ENCODE measurements at places on chromosomes 1 and 21.

- DNase-seq: no peak
Measured at GRCh38 chr1:222709700-222710153, 2.6 kb downstream of the AIDA start.

DNA sequence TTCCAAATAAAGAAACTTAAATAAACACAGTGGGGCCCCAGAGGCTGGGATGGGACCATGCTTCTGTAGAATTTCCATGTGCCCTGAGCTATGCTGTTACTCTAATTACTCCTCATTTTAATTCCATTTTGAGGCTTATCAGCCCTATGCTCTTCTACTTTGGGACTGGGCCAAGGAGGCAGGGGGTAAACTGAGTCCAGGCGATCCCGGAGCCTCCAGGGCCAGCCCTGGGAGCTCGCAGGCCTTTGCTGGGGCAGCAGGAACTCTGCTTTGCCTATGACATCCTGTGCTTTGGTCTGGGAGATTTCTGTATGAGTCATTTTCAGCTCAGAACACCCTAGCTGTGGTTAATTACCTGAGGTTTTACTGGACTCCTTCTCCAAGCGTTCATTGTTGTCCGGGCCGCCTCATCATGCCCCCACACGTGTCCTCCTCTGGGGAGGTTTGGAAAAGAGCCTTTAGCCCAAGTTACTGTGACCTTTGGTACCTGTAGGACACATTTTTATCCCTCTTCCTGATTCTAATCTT, 95.7 kb downstream of the RHOU start:
- peak; percentile 66 for DNase-seq

DNA sequence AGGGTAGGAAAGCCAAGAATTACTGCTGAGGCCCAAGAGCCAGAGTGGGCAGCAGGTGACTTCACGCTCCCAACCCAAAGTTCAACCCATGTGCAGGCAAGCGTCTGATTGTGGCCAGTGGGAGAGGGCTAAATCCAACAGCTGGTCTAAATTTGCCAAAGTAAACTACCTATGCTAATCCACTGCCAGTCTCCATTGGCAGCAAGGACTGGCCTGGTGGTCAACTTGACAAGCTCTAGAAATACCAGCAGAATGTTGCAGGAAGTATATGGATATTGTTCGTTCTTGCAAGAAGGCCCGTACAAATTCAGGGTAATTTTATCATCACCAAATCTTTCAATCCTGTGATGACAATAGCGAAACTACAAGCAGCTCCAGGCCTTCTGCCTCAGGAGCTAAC, 1.5 kb downstream of the TMEM63A start:
- DNase-seq: no peak

- no peak for DNase-seq
Measured at GRCh38 chr1:84489766-84490165, 10.7 kb downstream of the RPF1 start.

GRCh38 chr1:163656095-163656759, 334.5 kb downstream of the NUF2 start:
- no peak for DNase-seq

GRCh38 chr21:36466061-36466511, 13.8 kb downstream of the CLDN14 start:
- DNase-seq: no peak

GRCh38 chr1:20578062-20578461, 10.8 kb upstream of the CDA start:
- no peak for DNase-seq

DNA sequence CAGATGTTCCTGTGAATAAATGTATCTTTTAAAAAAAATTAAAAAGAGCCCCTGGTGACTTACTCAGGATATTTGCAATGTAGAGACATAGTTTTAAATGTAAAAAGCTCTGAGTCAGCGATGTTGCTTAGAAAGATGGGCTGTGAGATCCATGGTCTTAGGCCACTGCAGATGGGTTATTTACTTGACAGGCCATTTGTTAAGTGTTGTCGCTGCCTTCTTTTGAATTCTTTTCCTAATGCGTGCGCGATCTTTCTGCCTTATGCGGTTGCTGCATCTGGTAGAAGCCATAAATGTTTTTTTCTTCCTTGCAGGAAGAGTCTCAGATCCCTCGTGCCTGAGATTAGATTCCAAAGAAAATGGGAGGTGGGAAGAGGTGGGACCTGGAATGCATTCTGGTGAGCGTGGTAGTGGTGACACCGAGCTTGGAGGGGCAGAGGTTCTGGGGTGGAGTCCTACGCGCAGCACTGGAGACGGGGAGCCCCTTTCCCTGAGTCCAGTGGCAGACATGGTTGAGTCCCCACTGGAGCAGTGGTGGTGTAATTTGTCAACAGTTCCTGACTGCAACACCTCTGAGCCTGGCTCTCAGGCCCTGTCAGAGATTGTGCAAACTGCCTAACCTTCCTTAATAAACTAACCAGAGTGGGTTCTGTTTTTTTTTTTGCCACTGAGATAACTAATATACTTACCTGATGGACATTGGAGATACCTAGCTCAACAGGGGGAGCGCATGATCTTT, 197.2 kb downstream of the HHAT start:
- no peak for DNase-seq

DNA sequence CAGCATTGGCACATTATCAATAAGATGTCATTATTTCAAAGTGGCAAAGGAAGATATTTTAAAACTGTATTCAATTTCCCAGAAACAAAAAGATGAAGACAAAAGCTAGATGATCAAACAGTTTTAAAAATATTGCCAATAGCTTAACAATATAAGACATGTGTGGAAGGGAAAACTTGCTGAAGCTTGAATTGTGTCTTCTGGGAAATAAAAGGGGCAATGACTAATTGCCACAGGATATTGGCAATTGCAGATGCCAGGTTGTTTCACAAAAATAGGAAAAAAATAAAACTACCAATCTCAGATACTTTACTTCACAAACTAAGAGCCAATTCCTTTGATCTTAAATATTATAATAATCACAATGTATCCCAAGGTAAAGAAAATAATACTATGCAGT, 679.8 kb upstream of the ADAMTS5 start:
- DNase-seq: no peak

DNA sequence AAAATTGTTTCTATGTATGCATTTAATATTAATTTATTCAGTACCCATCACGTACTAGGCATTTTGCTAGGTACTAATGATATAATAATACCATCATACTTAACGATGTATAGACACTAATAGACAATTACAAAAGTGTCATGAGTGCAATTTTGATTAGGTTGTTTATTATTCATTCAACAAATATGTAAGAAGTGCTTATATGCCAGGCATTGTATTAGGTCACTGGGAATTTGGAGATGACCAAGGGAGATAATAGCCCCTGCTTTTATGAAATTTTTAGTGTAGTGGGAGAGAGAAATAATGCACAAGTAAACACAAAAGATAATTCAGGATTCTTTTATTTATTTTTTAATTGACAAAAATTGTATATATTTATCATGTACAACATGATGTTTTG, 18.6 kb downstream of the C1orf185 start:
- DNase-seq: no peak

DNA sequence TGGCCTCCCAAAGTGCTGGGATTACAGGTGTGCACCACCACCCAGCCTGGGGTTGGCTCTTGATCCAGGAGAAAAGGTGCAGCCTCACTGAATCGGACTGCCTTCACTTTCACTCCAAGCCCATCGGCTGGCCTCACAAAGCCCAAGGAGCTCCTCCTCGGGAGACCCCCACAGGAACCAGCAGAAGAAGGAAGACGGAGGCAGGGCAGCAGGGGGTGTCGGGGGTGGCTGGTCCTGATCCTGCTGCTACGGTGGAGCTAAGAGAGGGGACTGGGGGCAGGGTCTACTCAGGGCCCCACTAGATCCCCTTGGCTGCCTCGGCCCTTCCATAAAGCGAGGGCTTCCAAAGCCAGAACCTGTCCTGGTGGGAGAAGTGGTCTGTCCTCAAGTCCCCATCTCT, 93.9 kb downstream of the STUM start:
- no peak for DNase-seq

DNA sequence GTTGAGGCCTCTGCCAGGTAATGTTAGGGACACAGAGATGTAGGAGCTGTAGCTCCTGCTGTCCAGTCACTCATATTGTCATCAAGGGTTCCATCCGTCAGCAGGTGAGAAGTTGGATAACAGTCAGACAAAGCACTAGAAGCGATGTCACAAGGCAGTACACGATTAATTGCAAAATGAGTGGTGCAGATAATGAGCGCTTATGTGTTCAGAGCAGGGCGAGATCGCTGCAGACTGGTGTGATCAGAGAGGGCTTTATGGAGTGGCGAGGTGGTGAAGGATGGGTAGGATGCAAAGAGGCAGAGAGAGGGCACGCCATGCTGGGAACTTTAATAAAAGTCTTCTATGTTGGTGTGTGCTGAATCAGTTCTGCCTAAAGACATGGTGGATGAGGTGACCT, 8.8 kb downstream of the TMCC2 start:
- no peak for DNase-seq

GRCh38 chr1:179295164-179295755, 1.7 kb downstream of the SOAT1 start:
- DNase-seq: peak; percentile 17

DNA sequence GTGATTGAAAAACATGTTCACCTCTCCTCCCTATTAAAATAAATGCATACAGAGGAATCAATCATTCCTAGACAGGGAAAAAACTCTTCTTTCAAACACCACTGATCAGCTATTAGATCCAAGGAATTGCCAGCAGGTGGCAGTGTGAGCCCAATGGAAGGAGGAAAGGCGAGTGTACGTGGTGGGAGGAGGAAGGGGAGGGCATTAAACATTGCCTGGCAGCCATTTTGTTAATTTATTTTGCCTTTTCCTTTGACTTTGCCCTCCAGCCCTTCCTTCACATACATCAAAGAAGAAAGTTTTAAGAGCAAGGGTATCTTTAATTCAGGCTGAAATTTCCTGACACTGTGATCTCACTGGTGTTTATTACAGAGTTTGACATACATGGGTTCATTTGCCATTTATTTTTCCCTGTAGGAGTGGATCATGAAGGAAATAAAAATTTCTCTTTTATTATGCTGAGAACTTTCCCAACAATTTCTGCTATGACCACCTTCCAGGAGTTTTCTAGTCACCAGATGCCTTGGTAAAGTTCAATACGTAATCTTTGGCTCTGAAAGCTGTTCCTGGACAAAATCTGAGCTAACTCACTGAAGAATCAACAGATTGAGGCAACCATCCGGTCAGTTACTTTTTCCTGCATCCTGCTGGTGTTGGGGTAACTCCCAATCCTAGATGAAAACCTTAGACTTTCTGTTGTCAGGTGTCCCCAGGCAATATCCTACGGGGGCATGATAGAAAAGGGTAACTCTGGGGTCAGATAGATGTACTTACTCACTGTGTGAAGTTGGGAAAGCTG, 1.9 kb upstream of the GNAI3 start:
- DNase-seq: peak; percentile 91

GRCh38 chr1:3219005-3219790, 150.2 kb downstream of the PRDM16 start:
- DNase-seq: no peak

DNA sequence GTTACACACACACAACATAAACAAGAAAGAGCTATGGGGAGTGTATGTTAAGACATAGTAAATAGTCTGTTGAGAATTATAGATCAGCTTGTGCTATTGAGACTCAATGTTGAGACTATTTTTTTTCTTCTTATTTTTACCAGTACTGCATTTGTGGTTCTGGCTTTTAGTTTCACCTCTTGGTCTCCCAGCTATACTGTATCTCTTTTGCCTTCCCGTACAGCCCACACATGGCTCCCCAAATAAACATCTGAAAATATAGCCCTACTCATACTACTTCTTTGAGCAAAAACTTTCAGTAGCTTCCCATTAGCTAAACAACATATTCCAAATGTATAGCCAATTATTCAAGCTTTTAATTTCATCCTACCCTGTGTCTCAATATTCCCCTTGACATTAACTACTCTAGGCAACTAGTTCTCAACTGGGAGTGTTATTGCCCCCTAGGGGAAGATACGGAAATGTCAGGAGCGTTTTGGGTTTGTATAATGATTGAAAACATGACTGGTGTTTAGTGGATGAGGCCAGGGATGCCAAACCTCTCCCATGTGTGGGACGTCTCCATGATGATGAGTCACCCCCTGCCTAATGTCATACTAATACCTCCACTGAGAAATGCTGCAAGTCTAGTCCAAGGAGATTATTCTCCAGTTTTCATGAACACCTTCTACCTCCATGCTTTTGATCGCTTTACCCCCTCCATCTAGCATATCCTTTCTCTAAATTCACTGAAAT, 6.8 kb downstream of the RPE65 start:
- DNase-seq: peak; percentile 23

GRCh38 chr1:185561629-185562028, 172.6 kb upstream of the HMCN1 start:
- DNase-seq: no peak

- no peak for DNase-seq
Measured at GRCh38 chr1:178155481-178156255, 61.8 kb downstream of the RASAL2 start.

- peak; percentile 77 for DNase-seq
Measured at GRCh38 chr1:110672753-110673108, 2.0 kb downstream of the KCNA3 start.

DNA sequence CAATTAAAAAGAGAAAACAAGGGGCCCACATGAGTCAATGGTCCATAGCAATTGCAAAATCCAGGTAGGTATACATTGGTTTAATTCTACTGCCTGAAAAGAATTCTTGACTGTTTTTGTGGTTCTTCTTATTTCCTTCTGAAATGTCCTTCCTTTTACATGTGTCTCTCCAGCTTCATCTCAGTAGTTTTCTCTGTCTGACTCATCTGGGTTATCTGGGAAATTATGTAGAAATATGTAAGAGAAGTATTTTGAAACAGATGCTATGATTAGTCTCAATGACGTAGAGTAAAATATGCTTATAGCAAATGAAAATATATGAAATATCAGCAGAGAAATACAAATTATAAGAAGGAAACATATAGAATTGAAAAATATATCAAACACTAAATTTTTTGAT, 953.2 kb downstream of the BRINP3 start:
- DNase-seq: no peak

- DNase-seq: no peak
Measured at GRCh38 chr1:90475631-90476030, 241.5 kb downstream of the BARHL2 start.

GRCh38 chr1:188497020-188497419, 1668.3 kb downstream of the PLA2G4A start:
- DNase-seq: no peak

- no peak for DNase-seq
Measured at GRCh38 chr1:153628638-153629342, 556 bp downstream of the S100A1 start.

- no peak for DNase-seq
Measured at GRCh38 chr1:221101807-221102605, 222.8 kb downstream of the HLX start.

- no peak for DNase-seq
Measured at GRCh38 chr1:75710832-75711231, 13.7 kb upstream of the ACADM start.

DNA sequence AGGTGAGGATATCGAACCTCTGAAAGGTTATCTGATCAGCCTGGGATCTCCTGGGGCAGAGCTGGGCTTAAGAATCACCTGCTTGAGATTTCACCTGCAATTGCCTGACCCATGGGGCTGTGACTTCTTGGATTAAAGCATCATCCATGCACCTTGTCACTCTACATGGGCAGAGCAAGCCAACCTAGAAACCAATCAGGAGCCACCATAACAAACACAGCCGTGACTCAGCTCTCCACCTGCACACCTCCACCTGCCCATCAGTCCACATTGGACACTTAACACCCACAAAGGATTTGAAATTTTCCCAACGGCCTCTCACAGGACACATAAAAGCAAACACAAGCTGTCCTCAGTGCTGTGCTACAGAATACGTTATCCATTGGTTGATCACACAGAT, 35.1 kb upstream of the ETS2 start:
- no peak for DNase-seq
